ENCODE measurements at places on chromosomes 16 and 17. TPM values are rescaled to one million over a fixed set of nuclear protein-coding genes. Genes with fewer than 3 reads are reported as not detected.
A peak's percentile ranks its signal among the peaks of the same experiment; 100 is the strongest.

SHMT1 gene
- 13.2 TPM for total RNA-seq

ALOX15 gene
- not detected for total RNA-seq

CACNG5 gene
- not detected for total RNA-seq

ICAM2 gene
- total RNA-seq: 1.3 TPM

ABCC11 gene
- under 0.01 TPM for total RNA-seq

CTRL gene
- total RNA-seq: not detected

ANKRD13B gene
- 8.6 TPM for total RNA-seq

CSH2 gene
- total RNA-seq: not detected

DHRS7C gene
- not detected for total RNA-seq

IRX6 gene
- not detected for total RNA-seq

SBK1 gene
- total RNA-seq: not detected

NUP93 gene
- 54.1 TPM for total RNA-seq

DNA sequence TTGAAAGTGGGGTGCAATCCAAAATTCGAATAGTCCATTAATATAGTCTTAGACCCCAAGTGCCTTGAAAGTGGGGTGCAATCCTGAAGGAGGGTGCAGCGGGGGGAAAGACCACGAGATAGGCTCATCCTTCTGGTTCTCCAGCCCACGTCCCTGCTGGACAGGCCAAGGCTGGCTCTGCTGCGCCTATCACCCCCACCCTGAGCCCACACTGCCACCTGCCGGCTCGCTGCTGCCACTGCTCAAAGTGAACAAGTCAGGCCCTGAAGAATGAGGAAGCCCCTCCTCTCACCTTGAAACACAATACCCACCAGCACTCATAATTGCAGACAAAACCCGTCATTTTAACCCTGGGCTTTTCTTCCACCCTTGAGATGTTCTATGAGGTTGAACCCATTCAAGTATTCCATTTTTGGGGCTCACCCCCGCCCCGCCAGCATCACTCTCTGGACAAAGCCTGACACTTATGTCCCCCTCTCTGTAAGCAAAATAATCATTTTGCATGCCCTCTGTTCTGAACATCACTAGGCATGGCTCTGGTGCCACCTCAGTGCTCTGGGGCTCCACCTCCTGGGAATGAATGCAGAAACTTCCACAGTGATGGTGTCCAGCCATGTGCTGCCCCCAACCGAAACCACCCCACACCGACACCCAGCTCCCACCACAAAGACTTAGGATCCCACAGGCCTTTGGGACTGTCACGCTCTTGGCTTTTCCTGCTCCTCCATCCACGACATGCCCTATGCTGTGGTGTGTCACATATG, 56.8 kb downstream of the BEAN1 start:
- peak; percentile 68 for DNase-seq

GRCh38 chr16:86775511-86775921, 197.2 kb downstream of the FOXL1 start:
- no peak for DNase-seq

- DNase-seq: peak; percentile 90
Observed at GRCh38 chr17:57892146-57892819, 42.4 kb upstream of the MRPS23 start.

DNA sequence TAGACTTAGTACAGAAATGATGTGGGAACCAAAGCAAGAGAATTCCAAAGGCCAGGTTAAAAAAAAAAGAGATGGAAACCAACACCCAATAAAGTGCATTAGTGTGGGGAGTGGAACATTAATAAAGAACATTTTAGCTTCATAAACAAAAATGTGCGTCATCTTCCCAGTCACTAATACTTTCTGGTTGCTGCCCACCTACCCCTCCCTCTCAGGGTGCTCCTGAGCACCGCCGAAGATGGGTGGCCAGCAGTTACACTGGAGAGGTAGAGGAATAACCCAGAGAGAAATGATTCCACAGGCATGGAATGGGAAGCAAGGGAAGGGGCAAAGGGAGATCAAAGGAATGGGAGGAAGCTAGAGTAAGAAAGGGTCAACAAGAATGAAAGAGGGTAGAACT, 6.0 kb upstream of the CHD3 start:
- DNase-seq: no peak

DNA sequence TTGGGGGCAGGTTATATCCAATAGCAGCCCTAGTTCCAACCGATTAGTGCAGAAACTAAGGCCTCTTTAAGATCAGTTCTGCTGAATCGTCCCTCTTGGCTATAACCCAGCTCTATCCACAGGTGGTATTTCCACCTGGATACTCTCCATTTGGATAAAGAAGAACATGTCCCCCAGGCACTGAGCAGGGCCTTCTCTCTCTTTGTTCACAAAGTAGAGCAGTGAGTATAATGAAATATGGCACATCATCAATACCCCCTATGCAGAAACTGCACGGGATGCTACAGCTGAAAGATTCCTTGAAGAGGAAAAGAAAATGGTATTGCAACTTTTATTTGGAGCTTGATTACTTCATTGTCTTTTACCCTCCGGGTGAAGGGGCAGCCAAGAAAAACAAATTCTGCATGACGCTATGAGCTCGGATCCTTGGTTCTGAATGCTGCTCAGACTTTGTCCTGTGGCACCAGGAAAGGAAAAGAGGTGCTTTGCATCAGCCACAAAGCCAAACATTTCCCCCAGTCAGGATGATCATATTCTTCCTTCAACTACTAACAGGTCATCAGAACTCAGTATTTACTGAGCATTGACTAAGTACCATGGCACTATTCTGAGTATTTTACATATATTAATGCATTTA, 399.7 kb downstream of the NPIPA8 start:
- no peak for DNase-seq

- no peak for DNase-seq
Observed at GRCh38 chr17:55282379-55282702, 17.6 kb downstream of the HLF start.

GRCh38 chr17:62660629-62661118, 33.2 kb downstream of the MRC2 start:
- no peak for DNase-seq

DNA sequence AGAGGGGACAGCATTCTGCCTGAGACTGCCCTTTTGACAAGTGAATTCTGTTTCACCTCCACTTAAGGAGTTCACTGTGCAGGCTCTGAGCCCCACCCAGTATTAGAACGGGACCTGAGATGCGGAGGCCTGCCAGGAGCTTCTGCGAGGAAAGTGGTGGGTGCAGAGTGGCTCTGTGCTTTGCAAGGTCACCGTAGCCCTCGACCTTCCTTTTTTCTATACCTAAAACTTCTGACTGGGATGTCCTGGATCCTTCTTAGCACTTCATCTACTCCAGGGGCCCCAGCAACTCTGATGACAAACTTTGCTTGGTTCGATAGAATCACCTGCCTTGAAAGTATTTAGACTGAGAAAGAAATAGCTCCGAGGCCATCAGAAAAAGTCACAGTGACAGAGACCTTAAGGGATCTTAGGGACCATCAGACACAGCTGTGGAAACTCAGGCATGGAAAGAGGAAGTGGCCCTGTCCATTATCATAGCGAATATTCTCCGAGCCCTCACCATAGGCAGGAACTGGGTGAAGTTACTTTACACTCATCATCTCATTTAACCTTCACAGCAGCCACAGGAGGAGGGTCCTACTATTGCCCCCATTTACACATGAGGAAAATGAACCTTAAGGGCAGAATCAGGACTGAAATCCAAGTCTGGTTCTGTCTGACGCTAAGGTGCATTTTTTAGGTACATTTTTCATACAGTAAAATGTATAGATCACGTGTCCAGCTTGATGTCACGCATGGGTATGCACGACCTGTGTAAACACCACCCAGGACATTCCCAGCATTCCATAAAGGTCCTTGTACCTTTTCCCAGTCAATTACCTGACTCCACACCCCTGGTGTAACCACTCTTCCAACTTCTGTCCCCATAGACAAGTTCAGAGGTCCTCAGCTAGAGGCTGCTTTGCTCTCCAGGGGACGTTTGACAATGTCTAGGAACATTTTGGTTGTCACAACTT, 676 bp upstream of the KRT13 start:
- no peak for DNase-seq

- DNase-seq: peak; percentile 34
Observed at GRCh38 chr17:38352245-38353085, 821 bp downstream of the SOCS7 start.

- DNase-seq: peak; percentile 93
Observed at GRCh38 chr17:8359769-8360168, 16.7 kb downstream of the KRABD2 start.

GRCh38 chr16:87542531-87543102, 49.8 kb upstream of the ZCCHC14 start:
- DNase-seq: no peak

DNA sequence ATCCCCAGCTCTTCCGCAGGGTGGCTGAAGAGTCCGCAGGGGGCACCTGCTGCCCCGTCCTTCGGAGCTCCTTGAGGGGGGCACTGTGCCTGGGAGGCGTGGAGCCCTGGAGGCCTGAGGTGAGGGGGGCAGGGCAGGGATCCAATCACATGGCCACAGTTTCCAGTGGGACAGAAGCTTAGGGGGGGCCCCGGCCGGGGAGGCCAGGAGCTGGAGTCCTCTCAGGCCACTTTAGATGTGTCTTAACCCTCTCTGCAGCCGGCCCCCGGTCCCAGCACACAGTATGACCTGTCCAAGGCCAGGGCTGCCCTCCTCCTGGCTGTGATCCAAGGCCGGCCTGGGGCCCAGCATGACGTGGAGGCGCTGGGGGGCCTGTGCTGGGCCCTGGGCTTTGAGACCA, 10.8 kb downstream of the ZNF213 start:
- no peak for DNase-seq

- DNase-seq: peak; percentile 62
Observed at GRCh38 chr16:48609652-48610029, 339 bp downstream of the N4BP1 start.

DNA sequence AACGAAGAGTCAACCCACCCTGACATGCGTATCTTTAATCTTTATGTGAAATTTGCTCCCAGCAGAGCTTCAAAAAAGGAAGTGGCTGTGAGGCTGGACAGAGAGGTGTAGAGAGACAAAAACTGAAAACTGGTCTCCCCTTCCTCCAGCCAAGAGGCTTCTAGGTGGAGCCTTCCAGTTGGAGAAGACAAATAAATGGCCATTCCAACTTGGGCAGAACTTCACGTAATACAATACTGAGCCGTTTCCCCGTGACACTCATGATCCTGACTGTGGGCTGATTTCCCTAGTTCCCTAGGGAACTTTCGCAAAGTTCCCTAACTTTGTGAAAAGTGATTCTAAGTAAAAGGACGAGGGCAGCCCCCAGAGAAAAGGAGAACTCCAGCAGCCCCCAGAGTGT, 78.8 kb downstream of the ZFHX3 start:
- DNase-seq: no peak

DNA sequence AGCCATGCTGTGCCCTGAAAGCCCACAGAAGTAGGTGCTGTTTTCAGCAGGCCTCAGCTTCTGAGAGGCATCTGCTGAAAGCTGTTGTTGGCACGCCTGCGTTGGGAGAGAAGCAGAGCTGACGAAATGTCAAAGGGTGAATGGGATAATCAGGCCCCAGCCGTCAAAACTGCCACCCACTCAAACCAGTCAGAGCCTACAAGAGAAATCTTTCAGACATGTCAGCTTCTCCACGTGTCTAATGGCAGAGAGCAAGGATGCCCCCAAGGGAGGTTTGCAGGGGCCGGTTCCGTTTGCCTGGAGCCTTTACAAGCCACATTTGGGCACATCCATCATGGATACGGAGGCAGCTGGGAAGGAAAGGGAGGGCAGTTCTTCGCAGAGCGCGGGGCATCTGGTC, 568.2 kb upstream of the EEF2KMT start:
- no peak for DNase-seq

- no peak for DNase-seq
Observed at GRCh38 chr17:49108318-49108717, 24.3 kb upstream of the B4GALNT2 start.

DNA sequence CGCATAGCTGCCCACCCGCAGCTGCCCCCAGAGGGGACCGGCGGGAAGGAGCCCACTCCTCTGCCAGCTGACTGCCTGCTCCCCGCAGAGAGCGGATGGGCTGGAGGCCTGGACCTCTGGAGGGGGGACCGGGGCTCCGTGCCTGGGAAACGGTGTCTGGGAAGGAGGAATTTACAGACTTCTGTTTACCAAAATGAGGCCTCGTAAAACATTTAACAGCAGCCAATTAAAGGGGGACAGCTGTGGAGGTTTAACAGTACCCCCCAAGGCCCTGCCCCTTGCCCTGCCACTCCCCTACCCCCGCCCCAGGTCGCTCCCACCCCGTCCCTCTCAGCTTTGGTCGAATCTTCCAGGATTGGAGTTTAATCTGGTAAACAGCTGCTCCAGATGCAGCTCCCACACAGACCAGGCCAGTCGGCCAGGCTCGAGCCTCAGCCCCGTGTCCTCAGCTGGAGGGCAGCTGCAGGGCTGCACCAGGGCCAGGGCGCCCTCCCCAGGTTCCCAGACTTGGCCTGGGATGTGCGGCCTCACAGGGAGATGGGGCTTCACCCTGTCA, 41.1 kb downstream of the BAHCC1 start:
- peak; percentile 98 for DNase-seq

DNA sequence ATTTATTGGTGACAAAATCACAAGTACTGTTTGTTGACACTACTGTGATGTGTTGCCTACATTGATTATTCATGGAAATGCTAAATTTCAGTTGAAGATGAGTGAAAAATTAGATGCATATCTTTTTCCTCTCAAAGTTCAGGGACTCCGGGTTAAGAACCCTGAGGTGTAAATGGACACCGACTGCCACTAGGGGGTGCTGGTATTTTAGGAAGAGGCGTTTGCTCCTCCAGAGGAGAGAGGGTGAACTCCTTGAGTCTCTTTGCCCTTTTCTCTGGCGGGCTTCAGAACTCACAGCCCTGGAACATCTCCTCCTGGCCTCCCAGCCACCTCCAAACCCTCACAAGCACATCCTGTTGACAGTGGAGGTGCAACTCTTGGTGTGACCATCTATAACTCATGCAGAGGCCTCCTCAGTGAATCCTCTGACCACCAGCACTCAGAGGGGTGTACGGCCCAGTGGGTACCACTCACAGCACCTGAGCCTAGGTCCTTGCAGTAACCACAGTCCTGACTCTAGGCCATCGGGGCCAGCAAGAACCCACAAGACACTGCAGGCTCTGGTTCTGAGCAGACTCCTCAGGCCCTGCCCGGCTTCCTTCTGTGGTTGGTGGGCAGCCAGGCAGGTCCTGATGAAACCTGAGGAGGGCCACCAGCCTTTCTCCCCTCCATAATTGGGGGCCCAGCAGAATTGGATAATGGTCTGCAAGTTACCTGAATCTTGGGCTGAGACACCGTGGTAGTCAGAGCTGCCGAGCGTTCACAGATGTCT, 26.2 kb upstream of the PIK3R5 start:
- DNase-seq: peak; percentile 59

GRCh38 chr17:48997103-48997826, at the start of gene IGF2BP1:
TSS of gene IGF2BP1 (plus strand) at chr17:48997385. CDS start at chr17:48997746, 361 bp downstream.
- peak; percentile 78 for DNase-seq

- DNase-seq: no peak
Observed at GRCh38 chr17:74763565-74764387, 12.4 kb downstream of the NAT9 start.

GRCh38 chr16:15487336-15488284, 53.2 kb downstream of the BMERB1 start:
- peak; percentile 48 for DNase-seq

DNA sequence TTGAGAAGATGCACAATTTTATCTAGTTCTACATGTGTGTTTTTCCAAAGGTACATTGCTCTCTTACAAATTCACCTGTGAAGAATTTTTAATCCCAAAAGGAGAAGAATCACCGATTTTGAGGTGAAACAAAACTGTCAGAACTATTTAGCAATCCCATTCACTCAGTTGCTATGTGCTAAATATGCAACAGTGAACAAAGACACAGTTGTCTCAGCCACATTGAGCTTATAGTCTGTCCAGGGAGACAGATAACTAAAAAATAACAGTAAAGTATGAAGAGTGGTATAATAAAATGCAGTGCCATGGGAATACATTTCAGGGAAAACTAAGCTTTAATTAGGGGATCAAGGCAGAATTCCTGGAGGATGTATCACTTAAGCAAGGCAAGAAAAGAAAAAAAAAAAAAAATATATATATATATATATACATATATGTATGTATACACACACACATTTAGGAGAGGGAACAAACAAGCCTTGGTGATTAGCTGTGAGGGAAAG, 110.4 kb downstream of the SPAG9 start:
- no peak for DNase-seq

All from fibroblast of villous mesenchyme (primary cell).